CD4-positive, alpha-beta memory T cell (primary cell): ENCODE measurements at places on chromosomes 6 and 20.

DNA sequence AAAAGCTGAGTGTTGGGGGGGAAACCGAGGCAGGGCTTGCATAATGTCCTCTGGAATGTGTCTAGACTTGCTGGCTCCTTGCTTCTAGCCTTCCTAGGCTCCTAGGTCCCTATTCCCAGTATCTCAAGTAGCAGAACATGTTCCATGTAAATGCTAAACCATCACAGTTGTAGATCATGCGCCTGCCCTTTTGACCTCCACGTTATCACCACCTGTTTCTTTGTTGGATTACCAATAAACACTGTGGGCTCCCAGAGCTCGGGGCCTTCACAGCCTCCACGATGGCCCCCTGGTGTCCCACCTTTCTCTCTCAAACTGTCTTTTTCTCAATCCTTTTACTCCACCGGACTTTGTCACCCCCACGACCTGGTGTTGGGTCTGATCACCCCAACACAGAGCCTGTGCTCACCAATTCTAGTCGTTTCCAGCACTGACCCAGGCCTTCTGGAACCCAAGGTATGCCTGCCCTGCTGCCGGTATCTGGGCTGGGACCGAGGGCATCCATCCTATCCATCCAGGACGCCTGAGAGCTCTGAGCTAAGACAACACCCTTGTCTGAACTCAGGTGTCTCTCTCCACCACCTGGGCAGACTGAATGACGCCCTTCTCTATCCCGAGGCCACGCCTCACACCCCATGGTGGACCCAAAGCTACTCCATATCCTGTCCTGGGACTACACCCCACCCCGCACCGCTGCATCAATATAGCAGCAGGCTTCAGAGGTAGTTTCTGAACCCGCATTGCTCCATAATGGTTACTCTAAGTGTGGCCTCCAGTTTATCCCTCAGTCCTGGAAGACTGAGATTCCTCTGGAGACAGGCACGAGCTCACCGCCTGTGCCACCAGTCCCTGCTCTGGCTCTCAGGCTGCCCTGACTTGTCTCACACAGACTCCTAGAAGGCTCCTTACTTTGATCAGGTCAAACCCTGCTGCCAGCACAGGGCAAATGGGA, 9.3 kb upstream of the PRR18 start:
- DNase-seq, result no peak

DNA sequence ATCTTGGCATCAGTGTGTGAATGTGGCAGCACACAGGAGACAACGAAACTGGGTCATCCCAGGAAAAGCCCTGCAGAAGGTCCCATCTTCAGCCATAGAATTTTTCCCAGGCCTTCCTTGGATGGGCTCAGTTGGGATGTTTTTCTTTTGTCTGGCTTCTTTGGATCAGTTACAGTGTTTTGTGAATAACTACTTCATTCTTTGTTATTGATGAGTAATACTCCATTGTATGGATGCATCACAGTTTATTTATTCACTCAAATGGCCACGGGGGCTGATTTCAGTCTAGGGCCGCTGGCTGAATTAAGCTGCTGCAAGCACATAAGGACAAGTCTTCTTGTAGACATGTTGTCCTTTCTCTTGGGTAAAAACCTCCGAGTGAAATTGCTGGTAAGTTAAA, 81.3 kb upstream of the CD93 start:
- no peak for DNase-seq

DNA sequence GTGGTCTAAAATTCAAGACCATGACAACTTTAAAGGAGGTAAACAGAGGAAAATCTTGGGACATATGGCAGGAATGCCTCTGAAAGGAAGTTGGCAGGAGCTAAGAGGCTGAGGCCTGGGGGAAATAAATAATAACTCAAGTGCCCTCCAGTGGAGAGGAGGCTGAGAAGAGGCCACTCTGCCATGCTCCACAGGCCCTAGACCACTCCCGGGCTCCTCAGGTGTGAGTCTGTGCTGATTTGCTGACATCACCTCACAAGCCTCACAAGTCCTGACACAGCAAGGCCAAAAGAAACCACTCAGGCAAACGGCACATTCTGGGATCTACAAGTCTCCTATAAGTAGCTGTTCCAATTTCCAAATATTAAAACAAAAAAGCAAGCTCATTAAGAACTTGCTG, 91.0 kb upstream of the RIPOR2 start:
- no peak for DNase-seq

GRCh38 chr6:4018171-4018923, 60.6 kb downstream of the FAM217A start:
- DNase-seq, result peak; percentile 95

DNA sequence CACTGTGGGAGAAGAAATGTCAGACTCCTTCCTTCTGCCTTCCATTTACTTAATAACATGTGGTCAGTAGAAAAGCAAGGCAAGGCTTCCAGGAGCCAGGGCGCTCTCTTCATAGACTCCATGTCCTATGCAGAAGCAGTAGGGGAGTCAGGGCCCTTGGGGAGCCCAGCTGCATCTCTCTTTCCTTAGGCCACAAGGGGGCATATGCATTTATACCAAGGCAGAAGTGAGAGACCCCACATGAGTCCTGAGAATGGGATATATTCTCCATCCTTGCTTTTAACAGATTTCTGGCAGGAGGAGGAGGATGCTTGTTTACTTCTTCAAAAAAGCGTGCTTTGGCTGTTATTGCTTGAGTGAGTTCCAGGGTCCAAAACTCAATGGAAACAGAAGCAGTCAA, 198.5 kb downstream of the HIVEP2 start:
- DNase-seq, result peak; percentile 42
